ENCODE measurements at places on chromosomes 3 and 15.
A peak's percentile ranks its signal among the peaks of the same experiment; 100 is the strongest.

DNA sequence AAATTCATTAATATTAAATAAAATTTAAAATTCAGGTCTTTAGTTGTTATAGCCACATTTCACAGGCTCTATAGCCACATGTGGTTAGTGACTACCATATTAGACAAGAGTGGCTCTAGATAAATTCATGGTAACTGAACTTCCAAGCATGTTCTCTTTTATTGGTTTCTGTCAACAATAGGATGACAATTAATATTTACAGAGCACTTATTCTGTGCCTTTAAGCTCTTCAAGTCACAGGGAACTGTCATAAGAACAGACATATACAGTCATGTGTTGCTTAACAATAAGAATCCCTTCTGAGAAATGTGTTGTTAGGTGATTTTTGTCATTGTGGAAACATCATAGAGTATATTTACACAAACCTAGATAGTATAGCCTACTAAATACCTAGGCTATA lies 38.8 kb upstream of the SLC25A36 start:
- no peak for DNase-seq

DNA sequence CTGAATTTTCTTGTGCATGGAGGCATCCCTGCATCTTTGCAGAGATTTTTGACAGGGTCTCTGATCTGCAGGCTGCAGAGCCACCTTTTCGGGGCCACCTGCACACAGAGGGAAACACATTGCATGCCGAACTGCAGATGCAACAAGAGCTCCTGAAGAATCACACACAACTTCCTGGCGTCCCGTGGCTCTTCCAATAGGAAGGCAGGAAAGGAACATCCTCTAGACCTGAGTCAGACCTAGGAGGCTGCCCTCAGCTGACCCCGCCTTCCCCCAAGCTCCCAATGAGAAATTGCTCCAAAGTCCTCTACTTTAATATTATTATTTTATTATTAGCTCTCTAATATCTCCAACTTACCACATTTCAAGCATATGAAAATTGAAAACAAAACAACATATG lies 213.2 kb upstream of the ARRDC4 start:
- DNase-seq, result no peak

- DNase-seq, result no peak
Observed at GRCh38 chr3:159236321-159236720, 434.5 kb downstream of the MFSD1 start.

- DNase-seq, result no peak
Observed at GRCh38 chr3:146187334-146187950, 26.5 kb upstream of the PLOD2 start.

- DNase-seq, result no peak
Observed at GRCh38 chr3:5255404-5256344, 68.2 kb downstream of the EDEM1 start.

DNA sequence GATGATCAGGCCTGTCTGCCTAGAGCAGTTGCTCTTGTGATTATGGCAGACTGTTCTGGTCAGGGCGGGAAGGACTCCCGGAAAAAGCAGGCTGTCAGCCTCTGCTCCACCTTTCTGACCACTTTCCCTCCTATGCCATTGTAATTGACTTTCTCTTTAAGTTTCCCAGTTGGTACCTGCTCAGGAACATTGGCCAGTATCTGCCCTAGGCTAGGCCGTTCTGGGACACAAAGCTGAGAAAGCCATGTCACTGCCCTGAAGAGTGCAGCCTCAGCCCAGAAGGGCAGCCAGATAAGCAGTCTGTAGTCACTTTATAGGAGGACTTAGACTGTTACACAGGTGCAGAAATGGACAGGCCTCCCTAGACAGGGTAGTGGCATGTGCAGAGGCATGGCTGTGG lies 80.8 kb downstream of the CLSTN2 start:
- DNase-seq, result no peak

- DNase-seq, result no peak
Observed at GRCh38 chr15:53126144-53126543, 336.0 kb upstream of the ONECUT1 start.

- DNase-seq, result no peak
Observed at GRCh38 chr3:182631183-182632076, 161.9 kb upstream of the ATP11B start.

- no peak for DNase-seq
Observed at GRCh38 chr15:26893351-26894065, 26.6 kb downstream of the GABRA5 start.

- no peak for DNase-seq
Observed at GRCh38 chr15:48905216-48905615, 27.3 kb downstream of the EID1 start.

- DNase-seq, result no peak
Observed at GRCh38 chr3:39541917-39542329, 74.4 kb downstream of the MOBP start.

GRCh38 chr15:51842852-51843737 lies 13.6 kb downstream of the TMOD3 start:
- no peak for DNase-seq

DNA sequence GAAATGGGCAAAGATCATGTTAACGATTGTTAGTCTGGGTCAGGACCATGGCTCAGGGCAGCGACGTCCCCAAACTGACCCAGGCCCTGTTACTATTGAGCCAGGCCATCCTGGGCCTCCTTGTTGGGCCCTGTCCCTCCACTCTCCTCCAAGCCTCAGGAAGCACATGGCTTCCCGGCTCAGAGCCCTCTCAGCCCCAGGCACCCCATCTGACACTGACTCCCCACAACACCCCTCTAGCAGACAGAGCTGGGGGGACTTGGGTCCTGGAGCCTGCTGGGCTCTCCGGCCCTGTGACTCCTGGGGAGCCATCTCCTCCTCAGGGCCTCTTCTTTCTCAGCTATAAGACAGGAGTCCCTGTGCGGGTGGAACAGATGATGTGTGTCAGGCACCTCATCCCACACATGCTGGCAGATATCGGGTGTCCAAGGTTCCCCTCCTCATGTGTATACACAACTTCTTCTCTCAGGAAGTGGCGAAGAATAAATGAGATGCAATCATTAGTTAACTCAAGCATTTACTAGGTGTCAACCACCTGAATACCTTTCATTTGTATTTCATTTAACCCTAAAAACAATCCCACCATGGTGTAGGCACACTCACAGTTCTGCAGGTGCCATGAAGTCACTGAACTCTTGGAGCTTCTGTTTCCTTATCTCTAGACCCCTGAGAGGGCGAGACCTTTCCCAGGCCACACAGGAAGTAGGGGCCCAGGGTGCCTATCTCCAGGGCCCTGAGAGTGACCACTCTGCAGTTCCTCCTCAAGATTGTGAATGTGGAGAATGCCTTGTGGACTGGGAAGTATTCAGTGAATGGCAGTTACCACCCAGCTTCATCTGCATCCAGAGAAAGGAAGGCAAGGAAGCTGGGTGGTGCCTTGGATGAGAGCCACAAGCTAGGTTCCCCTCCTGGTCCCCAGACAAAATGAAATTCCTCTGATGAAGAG lies 282.5 kb upstream of the TLE3 start:
- no peak for DNase-seq

DNA sequence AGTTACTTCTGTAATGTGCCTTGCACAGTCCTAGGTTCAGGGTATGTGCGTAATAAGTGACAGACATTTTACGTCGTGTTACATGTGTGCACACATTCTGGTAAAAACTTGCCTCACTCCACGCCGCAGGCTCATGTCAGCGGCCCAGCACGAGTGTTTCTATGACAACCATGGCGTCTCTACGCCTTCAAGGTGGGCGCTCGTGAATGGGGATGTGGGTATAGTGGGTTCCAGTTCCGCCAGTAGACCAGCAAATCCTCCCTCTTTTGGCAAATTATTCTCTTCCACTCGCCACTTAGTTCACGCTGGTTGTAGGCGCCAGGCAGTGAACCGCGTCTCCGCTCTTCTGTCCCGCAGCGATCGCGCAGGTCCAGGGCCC lies 40.3 kb downstream of the CHST14 start:
- DNase-seq, result peak; percentile 9

- DNase-seq, result no peak
Observed at GRCh38 chr3:14871456-14872200, 52.9 kb downstream of the FGD5 start.

GRCh38 chr3:16741103-16741758 lies 136.0 kb upstream of the DAZL start:
- no peak for DNase-seq

DNA sequence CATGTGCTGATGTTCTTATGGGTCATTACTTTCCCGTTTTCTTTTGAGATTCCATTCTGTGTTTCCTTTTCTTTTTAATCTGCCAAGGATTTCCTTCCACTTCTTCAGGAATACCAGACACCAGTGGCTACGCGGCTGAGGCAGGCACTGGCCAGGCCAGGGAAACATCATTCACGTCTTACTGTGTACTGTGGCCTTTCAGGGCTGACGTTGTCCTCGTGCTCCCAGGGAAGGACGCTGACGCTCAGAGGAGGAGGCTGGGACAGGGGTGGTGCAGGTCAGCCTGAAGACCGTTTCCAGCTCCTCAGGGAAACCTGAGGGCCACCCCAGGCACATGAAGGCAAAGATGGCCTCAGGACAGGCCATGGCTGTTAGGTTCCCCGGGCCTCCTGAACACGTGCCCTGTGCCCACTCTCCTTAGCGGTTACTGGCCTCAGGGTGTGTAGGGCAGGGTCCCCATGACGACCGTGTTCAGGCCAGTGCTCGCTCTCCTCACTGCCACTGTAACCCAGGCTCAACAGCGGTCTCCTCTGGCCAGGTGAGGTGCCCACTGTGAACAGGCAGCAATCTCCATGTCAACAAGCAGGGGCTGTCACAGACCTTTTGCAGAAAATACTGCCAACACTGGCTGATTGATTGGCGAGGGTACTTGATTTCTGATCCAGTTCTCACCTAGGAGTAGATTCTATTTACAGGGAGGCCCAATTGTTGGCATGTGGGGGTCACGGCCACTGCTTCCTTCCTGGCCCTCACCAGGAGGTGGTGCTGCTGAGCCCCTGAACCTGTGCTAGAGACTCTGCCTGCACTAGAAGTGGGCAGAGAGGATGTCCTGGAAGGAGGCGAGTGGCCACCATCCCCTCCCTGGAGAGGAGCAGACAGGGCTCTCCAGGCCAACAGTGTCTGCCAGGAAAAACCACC lies 169.5 kb downstream of the ATP10A start:
- DNase-seq, result no peak

DNA sequence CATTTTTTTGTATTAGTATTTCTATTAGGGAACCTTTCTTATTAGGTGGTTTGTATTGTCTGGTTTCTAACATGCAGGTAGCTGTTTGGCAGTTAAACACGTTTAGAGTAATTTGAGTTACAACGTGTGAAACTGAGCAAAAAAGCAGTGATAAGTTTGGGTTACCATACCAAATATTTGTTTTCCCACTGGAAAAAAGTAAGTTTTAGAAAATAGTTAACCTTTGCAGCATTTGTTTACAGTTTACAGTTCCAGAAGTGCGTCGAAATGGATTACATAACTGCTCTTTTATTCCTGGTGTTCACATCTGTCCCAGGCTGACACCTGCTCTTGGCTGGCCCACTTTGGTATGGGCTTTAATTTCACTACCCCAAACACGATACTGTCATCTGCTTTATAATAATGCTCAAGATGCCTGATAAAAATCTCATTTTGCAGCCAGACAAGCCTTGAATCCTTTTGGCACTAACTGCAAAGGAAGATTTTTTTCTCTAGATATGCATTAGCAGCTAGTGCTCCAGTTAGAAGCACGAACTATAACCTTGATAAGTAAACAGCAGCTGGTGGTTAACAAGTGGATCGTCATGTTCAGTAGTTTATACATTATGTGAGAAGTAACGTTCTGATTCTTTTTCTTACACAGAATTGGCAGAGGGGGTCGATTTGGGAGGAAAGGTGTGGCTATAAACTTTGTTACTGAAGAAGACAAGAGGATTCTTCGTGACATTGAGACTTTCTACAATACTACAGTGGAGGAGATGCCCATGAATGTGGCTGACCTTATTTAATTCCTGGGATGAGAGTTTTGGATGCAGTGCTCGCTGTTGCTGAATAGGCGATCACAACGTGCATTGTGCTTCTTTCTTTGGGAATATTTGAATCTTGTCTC lies 5.3 kb downstream of the EIF4A2 start:
- no peak for DNase-seq

DNA sequence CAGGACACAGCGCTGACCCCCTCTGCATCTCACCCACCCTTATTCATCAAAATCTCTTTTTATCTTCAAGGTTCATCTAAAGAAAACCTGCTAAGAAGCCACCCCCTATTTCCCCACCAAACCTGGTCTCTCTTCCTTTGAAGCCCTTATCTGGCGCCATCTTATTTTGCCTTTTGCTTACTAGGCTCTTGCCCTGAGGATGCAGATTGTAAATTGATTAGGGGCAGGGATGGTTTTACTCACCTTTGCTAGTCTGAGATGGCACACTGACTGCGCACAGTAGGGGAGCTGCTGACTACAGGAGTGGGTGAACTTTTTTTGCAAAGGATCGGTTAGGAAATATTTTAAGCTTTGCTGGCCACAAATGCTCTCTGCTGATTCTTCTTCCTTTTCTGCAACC lies 78.9 kb upstream of the BHLHE40 start:
- DNase-seq, result no peak

- DNase-seq, result no peak
Observed at GRCh38 chr3:170359178-170359704, 1.7 kb downstream of the SKIL start.

DNA sequence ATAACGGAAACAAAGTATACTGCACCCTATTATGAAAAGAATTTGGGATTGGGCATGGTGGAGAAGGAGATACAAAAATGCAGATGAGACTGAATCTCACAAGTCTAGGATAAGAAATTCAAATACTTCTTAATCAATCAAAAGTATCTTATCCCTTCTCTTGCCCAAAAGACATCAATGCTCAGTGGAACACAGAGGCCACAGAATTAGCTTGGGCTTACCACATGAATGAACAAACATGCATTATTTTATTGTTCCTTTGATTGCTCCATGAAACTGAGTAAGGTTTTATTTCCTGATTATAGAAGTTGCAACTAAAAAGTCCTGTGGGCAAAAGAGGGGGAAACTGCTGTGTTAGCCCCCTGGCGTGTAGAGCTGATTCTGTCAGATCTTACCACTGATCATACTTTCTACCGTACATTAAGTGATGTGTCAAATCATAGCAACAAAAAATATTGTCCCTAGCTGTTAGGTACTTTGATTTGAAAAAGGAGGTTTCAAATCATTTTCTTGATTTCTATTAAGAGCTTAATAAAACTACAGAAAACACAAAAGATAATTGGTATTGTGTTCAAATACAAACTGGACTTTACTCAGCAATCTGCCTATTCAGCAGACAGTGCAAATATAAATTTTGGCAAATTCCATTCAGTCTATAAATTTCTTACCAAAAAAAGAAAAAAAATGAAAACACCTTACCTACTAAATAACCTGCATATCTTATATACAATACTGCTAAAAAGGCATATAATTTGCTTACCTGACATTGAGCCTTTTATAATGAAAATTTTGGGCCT lies 7.9 kb upstream of the GASK1A start:
- DNase-seq, result no peak

DNA sequence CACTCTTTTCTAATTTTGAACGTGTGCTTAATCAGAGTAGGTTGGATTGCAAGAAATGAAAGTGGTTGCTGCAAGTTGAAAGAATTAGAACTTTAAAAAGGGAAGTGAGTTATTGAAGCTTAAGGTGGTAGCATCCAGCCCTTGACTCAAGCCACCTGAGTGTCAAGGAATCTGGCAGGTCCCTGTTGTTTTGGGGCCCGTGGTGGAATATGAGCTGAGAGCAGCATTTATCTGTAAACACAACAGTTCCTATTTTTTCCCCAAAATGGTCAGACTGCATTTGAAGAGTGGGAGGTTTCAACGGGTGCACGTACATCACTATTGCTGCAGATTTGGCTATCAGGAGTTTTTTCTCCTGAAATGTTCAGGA lies 1.7 kb downstream of the ITPR1 start:
- no peak for DNase-seq

GRCh38 chr3:102169915-102170479 lies 264.8 kb upstream of the ZPLD1 start:
- DNase-seq, result no peak

GRCh38 chr3:152056481-152056880 lies 183.0 kb downstream of the SUCNR1 start:
- no peak for DNase-seq

GRCh38 chr3:192906940-192907339 lies 10.7 kb downstream of the MB21D2 start:
- no peak for DNase-seq

All from muscle of arm (tissue), 14 donors.